ENCODE measurements at places on chromosomes 4 and X.

GRCh38 chr4:104860238-104861123, 286.2 kb upstream of the TET2 start:
- DNase-seq, result no peak

GRCh38 chr4:6372649-6373525, 99.5 kb downstream of the PPP2R2C start:
- no peak for DNase-seq

DNA sequence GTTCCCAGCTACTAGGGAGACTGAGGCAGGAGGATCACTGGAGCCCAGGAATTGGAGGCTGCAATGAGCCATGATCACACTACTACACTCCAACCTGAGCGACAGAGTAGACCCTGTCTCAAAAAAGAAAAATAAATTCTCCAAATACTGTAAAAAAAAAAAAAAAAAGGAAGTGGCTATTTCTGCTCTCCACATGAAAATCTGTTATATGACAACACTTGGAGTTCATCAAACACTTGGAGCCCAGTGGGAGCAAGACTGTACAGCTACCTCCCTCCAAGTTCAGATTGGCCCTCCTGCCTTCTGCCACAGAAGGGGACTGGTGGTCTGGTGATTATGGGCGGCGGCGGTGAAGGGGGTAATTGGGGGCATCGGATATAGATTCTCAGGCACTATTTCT, 9.0 kb upstream of the CLDN34 start:
- no peak for DNase-seq

DNA sequence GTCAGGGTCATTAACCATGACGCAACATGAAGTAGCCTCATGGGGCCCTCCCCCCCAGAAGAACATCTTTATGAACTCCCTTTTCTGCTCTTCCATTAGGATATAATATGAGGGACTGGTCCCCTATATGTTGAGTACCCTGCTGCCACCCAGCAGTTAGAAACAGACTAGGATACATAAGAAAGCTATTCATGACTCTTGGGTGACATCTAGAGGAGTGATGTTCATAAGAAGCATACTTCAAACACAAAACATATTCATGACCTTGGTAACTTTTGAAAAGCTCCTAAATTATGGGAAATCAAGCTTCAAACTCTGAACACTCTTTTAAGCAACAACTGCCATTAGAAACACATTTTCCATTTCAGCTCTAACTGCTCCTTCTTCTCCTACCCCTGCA, 155.2 kb upstream of the SPIN4 start:
- DNase-seq, result no peak

GRCh38 chrX:110145854-110146253, 142.9 kb downstream of the TMEM164 start:
- no peak for DNase-seq

GRCh38 chr4:165458471-165458870, 79.7 kb downstream of the CPE start:
- DNase-seq, result no peak

DNA sequence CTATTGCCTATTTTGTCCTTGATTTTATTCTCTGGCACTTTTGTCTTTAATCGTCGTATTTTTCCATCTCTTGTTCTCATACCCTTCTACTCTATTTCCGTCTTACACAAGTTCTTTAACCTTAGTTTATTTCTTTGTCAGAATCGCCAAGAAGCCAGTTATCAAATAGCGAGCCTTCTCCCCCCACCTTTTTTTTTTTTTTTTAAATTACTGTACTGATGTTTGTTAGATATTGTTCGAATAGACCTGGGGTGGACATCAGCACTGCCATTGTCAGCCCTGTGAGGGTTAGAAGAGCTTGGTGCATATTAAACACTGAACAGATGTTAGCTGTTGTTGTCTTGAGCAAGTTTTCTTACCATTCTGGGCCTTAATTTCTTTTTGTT, 1.2 kb downstream of the SPCS3 start:
- no peak for DNase-seq

Data from esophagus squamous epithelium (tissue), 5 donors.